ENCODE measurements at places on chromosomes 11 and 22.

GRCh38 chr11:121042296-121042695, 18.4 kb downstream of the TBCEL start:
- DNase-seq = no peak

DNA sequence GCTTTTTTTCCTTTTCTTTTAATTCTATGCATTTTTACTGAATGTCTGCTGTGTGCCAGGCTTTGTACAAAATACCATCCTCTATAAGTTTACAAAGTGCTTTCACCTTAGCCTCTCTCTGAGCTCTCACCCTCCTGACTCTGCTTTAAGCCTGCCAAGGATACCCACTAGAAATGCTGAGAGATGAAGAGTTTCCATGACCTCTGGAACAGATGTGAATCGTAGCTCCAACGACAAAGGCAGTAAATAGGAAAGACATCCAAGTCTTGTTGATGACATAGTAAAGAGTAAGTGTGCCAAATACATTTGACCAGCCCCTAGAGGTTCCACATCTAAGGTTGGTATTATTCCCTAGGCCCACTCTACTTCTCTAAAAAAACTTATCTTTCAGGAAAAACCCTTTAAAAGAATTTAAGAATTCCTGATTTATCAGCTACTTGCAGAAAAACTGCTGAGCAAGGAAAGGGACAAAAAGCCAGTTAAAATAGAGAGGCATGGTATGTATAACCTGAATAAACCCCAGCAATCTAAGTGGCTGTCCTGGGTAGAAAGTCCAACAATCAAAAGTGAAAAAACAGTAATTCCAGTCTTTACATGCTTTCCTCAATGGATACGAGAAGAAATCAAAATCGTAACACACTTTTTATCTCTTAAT, 45.4 kb downstream of the GAB2 start:
- DNase-seq = no peak

DNA sequence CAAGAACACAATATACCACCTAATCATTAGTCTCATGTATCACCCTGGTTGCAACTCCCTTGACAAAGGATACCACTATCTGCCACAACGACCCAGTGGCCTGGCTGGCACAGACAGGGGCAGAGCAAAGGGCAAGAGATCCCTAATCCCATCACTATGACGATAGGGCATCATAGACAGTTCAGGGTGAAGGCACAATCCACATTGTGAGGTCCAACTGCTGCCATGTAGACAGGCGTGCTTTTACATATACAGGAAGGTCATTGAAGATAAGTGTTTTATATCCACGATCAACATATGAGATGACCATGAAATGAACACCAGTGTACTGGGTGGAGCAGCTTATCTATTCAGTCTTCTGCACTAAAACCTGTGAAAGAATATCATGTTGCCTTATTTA, 94.6 kb downstream of the IGLL1 start:
- no peak for DNase-seq

DNA sequence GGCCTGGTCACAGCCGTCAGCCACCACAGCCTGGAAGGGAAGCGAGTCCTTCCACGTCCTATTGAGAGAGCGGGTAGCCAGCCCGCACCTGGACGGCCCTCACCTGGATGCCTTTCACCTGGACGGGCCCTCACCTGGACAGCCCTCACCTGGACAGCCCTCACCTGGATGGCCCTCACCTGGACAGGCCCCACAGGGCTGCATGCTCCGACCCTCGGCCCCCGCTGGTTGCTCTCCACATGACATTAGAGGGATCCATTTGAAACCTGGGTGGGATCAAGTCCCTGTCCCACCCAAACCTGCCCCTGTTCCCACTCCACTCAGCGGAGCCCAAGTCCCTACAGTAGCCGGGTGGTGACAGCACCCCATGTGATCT, 3.7 kb downstream of the C1QTNF6 start:
- no peak for DNase-seq

DNA sequence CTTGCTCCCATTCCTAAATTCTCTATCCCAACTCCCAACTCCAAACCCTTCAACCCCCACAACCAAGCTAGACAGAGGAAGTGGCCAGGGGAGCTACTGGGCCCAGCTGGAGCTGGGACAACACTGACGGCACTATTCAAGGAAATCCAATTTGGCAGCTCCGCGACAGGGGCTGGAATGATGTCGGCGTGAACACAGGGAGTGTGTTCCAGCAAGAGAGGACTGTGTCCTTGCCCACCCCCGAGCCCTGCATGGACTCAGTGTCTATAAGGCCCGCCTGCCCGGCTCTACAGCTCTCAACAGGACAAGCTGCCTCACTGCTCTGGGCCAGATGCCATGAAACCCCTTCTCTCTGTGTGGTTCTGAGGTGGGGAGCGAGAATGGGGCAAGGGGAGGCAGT, 11.3 kb downstream of the PCSK7 start:
- no peak for DNase-seq

GRCh38 chr11:133343951-133344350, 188.3 kb downstream of the OPCML start:
- no peak for DNase-seq

GRCh38 chr11:123286761-123287160, 91.7 kb upstream of the CLMP start:
- no peak for DNase-seq

DNA sequence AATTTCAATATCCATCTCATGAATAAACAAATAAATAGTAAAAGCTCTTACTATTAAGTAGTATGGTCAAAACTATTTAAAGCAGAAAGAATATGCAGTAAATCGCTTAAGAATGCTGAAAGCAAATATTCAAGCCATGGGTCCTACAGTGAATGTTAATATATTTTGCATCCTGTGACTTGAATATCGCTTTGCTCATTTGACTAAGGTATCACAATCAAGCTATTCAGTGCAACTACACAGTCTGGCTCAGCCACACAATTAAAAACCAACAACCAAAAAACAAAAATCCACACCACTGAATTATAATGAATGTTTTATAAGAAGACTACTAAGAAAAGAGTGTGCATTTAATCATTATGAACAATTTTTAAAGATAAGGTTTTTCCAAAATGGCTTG, 45.3 kb downstream of the RAB6A start:
- no peak for DNase-seq

- no peak for DNase-seq
These were observed 1.6 kb upstream of the HORMAD2 start for GRCh38 chr22:30078320-30079311.

DNA sequence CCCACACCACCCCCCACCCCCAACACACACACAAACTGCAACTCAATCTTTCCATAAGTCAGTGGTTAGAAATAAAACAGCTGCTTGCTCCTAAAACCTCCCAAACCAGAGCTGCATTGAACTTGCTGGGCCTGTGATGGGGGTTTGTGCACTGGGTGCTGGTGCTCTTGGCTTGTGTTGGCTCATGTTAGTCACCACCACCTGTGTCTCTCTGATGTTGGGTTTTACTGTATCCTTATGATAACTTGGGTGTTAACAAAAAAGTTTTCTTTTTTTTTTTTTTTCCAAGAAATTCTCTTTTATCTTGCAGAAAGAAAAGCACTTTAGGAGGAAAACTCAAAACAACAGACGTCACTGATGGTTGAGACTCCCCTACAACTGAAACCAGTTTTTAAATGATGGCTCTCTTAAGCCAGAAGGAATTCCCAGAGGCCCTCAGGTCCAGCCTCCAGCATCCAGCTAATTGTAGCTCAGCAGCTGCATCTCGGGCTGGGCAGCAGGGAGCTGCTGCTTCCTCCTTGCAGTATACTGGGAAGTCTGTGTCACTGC, 79.9 kb upstream of the DRD2 start:
- no peak for DNase-seq

- no peak for DNase-seq
These were observed 43.6 kb downstream of the TEAD1 start for GRCh38 chr11:12717851-12718291.

DNA sequence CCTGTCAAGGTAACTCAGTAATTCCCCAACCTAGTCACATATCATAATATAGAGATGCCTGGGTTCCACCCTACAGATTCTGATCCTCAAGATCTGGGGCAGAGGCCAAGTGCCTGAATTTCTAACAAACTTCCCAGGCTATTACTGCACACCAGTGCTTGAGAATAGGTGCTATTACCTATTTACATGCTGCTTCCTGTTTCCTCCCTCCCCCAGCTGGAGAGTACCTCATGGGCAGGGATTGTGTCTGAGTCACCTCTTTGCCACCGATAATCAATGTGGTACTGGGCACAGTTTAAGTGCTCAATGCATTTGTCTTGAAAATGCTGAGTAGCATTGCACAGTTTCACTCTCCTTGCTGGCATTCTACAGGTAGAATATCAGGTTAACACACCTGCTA, 582.2 kb upstream of the CADM1 start:
- no peak for DNase-seq

DNA sequence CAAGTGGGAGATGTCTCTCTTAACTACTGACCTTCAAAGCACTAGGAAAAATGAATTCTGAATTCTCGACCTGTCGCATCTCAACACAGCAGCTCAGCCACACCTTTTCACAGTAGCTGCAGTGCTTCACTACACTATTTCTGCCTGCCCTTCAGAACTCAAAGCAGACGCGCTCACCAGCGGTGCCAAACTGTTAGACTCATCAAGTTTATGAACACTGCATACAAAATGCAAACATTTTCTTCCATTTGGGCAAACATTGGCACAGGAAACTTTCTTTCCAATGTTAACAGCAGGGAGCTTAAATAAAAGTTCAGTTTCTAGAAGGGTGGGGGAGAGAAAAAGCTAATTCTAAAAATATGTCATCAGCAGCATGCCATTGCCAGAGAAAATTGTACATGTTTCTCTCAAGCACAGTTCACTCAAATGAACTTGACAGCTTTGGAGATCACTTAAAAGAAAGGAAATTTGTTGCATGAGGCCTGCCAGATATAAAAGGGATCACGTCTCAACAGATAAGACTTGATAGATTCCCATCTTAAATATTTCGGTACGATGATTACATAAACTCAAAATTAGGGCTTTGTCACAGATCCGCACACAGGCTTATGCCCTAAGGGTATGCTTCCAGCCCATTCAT, 82.7 kb downstream of the CADM1 start:
- DNase-seq = no peak

GRCh38 chr11:88193278-88193677, 18.0 kb upstream of the RAB38 start:
- no peak for DNase-seq

- no peak for DNase-seq
These were observed 78.1 kb downstream of the SOX6 start for GRCh38 chr11:16278273-16278672.

DNA sequence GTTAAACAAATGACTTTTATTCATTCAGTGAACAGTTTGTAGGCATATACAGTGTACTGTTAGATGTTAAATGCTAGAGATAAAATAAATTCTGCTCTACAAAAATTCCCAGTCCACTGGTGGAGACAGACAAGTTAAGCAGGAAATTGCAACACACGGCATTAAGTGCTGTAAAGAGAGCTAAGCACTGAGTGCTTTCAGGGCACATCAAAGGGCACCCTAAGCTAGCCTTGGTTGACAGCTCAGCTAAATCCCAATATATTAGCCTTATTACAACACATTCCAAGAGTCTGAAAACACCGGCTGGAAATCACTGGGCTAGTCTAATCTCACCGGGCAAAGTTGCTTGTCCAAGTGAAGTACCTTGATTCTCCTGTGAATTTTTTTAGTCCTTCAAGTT, 55.1 kb downstream of the NOX4 start:
- DNase-seq = no peak

DNA sequence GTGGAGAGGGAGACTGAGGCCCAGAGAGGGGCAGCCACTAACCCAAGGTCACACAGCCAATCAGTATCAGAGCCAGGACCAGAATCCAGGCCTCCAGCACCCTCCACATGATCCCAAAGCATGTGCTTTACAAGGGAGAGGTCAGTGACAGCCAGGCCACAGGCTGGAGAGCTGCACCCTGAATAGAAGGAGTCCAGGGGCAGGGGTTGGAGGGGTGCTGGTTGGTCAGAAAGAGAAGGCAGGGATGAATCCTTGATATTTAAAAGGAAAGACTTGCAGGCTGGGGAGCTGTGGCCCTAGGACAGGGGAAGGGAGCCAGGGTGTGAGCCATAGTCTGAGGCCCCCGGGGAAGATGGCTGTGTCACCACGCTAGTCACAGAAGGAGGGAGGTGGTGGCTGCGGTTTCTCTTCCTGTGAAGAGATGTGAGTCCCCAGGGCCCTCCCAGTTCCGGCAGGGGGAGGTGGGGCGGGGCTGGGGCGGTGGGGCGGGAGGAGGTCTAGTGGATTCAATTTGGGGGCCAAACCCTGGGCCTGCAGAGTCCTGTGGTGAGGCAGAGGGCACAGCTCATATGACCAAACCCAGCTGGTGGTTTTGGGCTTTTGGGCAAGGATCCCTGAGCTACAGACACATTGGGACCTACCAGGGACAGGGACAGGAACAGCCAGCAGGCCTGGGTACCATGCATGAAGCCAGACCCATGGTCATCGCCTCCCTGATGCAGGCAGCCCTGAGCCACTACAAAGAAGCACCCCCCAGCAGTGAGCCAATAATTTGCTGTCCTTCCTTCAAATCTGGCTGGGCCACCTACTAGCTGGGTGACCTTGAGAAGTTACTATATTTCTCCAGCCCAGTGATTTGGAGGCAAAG, 14.0 kb downstream of the RAC2 start:
- peak; percentile 76 for DNase-seq
